Endodermal cell (in vitro differentiated cells): ENCODE measurements at places on chromosomes 7 and 10. TPM values are rescaled to one million over a fixed set of nuclear protein-coding genes. Genes with fewer than 3 reads are reported as not detected.

DNA sequence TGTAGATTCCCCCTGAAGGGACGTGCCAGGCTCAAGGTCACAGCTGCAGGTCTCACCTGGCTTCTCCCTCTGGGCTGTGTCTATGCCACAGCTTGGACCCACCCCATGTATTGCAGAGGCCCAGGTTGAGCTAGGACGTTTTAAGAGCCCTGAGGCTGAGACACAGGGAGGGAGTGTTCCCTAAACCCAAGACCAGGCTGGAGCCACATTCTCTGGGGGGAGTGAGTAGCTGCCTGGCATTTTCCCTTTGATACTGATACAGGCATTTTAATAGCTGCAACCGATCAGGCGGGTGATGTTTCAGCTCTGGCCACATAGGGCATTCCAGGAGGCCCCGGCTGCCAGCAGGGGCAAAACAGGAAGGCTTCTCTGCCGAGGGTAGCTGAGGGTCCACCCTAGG is 13.4 kb downstream of the COL13A1 start:
- no peaks in the 10 kb centered on the region for H3K27me3 ChIP-seq
- H3K36me3 ChIP-seq: no peaks in the 10 kb centered on the region

Gene PHYHIPL
- 0.21 to 0.52 TPM (median 0.44 TPM) in 3 replicates for total RNA-seq

GRCh38 chr10:76892766-76893479 is 744.7 kb downstream of the KCNMA1 start:
- no peak overlapping the region for H3K4me3 ChIP-seq
- H3K27me3 ChIP-seq: no peaks in the 10 kb centered on the region
- H3K4me1 ChIP-seq: no peaks in the 10 kb centered on the region
- no peak for DNase-seq
- H3K27ac ChIP-seq: no peak overlapping the region

GRCh38 chr10:51861731-51862130 is 162.3 kb upstream of the CSTF2T start:
- no peak overlapping the region for H3K27ac ChIP-seq
- H3K4me3 ChIP-seq: no peak overlapping the region
- DNase-seq: no peak
- H3K27me3 ChIP-seq: peaks cover 84% of the 10 kb centered on the region
- peaks cover 3% of the 10 kb centered on the region for H3K4me1 ChIP-seq

Gene HOXA9
- total RNA-seq: not detected in 2 replicates

- H3K4me3 ChIP-seq: no peak overlapping the region
- no peaks in the 10 kb centered on the region for H3K36me3 ChIP-seq
- H3K27ac ChIP-seq: no peak overlapping the region
- no peaks in the 10 kb centered on the region for H3K27me3 ChIP-seq
- H3K4me1 ChIP-seq: no peaks in the 10 kb centered on the region
- no peak for DNase-seq
Observed at GRCh38 chr10:45585131-45585530, 87.4 kb downstream of the ZFAND4 start.

DNA sequence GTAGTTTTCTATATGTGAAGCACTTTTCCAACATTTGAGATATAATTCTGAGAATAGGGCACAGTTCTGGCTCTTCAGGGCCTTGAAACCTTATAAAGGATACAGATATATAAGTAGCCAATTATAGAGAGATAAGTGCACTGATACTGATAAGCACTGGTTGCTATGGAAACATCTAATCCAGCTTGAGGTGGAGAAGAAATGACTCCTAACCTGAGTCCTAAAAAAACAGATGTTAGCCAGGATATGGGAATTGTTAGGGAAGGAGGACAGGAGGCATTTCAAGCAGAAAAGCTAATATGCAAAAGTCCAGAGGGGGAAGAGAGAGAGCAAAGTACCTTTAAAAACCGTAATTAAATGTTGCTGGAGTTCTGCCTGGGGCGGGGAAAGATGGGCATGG is 30.8 kb downstream of the STRIP2 start:
- H3K4me1 ChIP-seq: no peaks in the 10 kb centered on the region
- H3K27me3 ChIP-seq: no peaks in the 10 kb centered on the region
- H3K36me3 ChIP-seq: peaks cover 40% of the 10 kb centered on the region
- no peak overlapping the region for H3K4me3 ChIP-seq
- no peak for DNase-seq
- no peak overlapping the region for H3K27ac ChIP-seq

GRCh38 chr10:34189830-34190229 is 625.3 kb downstream of the PARD3 start:
- no peak overlapping the region for H3K4me3 ChIP-seq
- no peak for DNase-seq
- H3K27ac ChIP-seq: no peak overlapping the region

DNA sequence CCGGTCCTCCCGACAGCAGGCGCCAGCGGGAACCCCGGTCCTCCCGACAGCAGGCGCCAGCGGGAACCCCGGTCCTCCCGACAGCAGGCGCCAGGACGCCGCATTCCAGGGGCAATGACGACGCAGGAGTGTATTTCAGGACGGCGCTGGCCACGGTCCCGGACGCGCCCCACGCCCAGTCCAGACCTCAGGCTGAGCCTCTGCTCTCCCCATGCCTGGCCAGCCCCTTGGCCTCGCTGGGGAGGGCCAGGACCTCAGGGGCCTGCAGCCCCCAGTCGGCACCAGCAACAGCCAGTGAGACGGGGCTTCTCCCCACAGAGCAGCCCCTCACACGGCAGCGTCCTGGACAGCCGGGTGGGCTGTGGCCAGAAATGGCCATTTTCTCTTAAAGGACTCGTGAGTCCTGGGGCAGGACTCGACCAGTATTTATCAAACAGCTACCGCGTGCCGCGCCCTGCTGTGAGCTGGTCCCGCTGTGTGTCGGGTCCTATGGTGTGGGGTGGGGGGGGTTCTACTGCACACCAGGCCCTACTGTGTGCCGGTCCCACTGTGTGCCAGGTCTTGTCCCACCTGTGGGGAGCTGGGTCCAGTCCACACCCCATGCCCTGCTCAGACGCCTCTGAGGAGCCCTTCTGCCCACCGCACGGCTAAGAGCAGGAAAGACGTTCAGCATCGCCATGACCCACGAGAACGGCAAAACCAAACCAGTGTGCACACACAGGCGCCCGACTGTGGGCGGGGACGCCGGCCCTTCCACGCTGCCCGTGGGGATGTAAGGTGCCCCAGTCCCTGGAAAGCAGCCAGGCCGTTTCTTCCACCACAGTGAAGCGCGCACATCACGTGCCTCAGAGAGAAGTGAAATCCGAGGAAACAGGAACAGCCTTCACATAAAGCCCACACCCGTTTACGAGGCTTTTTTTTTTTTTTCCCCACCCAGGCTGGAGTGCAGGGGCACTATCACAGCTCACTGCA is 33.3 kb downstream of the GET4 start:
- no peak overlapping the region for H3K27ac ChIP-seq
- peak; percentile 69 for DNase-seq
- peaks cover 30% of the 10 kb centered on the region for H3K27me3 ChIP-seq
- H3K4me1 ChIP-seq: no peaks in the 10 kb centered on the region
- no peaks in the 10 kb centered on the region for H3K36me3 ChIP-seq

- peaks cover 7% of the 10 kb centered on the region for H3K4me1 ChIP-seq
- H3K27me3 ChIP-seq: no peaks in the 10 kb centered on the region
- no peak for DNase-seq
- H3K4me3 ChIP-seq: no peak overlapping the region
- no peaks in the 10 kb centered on the region for H3K36me3 ChIP-seq
Observed at GRCh38 chr10:63866747-63867140, 345.5 kb downstream of the REEP3 start.

DNA sequence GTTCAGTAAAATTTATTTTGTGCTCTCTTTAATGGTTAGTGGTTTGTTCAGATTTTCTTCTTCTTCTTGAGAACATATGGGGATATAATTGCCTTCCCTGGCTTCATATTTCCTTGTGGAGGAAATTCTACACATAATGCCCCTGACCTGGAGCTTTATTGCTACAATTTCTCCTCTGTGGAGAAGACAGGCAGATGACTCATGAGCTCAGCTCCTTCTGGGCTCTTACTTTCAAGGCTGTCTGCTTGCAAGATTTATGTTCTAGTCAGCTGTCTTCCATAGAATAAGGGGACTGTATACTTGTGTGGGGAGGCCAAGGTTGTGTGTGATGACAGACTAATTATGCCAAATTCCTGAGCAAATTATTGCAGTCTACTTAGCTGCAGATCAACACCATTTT is 1.6 kb downstream of the LRRD1 start:
- no peaks in the 10 kb centered on the region for H3K4me1 ChIP-seq
- no peak overlapping the region for H3K27ac ChIP-seq
- no peak overlapping the region for H3K4me3 ChIP-seq
- DNase-seq: no peak
- no peaks in the 10 kb centered on the region for H3K36me3 ChIP-seq
- no peaks in the 10 kb centered on the region for H3K27me3 ChIP-seq

DNA sequence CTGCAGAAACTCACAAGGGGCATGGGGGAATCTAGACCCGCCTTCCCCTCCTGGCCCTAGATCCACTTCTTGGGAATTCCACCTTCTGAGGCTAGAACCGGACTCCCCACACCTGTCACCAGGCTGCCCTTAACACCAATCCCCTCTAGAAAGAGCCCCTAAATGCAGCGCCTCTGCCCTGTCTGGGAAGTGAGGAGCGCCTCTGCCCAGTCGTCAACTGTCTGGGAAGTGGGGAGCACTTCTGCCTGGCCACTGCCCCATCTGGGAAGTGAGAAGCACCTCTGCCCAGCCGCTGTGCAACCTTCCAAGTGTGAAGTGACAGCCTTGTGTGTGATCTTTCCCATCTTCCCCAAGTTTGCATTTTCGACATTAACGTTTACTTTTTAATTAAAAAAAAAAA is 8.8 kb downstream of the RCC1L start:
- DNase-seq: no peak
- H3K4me3 ChIP-seq: no peak overlapping the region
- no peaks in the 10 kb centered on the region for H3K4me1 ChIP-seq
